ENCODE measurements at places on chromosomes 3 and 15.

GRCh38 chr3:12952343-12953200 lies 111.2 kb upstream of the RPL32 start:
- DNase-seq: no peak

DNA sequence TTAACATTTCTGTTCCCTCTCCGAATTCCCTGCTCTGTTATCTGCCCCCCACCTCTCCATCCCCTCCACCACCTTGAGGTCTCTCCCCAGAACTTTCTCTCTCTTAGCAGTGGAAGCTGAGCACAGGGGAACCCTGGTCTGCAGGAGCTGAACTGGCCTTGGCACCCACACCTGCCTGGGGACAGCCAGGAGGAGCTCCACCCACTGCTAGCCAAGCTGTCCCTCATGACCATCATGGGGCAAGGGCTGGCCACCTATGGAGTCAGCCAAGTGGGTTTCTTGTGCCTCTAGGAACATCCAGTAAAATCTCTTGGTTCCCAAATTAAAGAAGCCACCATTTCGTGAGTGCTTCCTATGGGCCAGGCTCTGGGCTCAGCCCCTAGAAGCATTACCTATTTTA lies 276.4 kb upstream of the TLE3 start:
- no peak for DNase-seq

DNA sequence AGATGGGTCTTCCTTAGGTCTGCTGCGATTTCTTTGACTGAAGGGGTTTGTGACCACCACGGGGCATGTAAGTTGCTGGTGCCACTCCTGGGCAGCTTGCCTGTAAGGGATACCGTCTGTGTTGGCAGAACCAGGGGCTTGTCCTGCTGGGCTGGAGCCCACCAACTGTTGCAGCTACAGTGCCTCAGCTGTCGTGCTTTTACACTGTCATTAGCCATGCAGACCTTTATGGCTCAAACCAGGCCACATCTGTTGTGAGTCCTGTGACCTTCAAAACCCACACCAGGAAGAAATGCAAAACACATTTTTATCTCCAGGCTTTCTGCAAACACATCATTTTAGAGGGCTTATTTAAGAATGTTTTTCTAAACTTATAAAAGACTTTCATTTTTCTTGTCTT lies 168.7 kb downstream of the PTPRG start:
- DNase-seq: no peak

DNA sequence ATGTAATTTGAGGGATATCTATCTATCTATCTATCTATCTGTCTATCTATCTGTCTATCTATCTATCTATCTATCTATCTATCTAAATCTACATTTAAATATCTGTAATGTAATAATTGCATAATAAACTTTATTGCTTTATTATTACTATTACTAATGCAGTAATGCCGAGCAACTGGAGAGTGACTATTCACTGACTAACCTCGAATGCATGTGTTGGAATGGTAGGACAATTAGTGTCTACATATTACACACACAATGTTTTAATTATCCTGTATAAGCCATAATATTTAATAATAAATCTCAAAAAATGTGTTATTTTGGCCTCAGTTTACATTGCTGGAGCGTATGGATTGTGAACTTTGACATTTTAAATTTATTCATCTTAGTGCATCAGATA lies 25.2 kb upstream of the CNTN3 start:
- no peak for DNase-seq

DNA sequence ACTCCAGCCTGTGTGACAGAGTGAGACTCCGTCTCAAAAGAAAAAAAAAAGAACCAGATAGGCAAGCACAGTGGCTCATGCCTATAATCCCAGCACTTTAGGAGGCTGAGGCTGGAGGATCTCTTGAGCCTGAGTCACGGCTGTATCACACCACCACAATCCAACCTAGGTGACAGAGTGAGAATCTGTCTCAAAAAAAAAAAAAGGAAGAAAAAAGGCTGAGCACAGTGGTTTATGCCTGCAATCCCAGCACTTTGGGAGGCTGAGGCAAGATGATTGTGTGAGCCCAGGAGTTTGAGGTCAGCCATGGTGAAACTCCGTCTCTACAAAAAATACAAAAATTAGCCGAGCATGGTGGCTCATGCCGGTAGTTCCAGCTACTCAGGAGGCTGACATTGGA lies 5.6 kb upstream of the NICN1 start:
- DNase-seq: no peak

DNA sequence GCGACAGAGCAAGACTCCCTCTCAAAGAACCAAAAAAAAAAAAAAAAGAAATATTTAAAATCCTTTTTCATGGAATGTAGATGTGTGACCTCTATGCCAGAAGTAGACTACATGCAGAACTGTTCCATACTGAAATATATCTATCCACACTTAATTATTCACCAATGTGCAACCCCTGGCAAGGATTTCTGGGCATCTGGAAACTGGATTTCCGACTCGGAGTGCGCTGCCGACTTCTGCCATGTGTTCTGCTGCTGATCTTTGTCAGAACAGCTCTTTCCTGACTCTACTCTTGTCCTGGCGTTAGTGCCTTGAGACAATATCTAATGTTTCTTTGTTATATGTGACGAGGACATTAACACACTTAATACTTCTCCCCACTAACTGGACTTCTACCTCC lies 11.7 kb downstream of the LIPH start:
- DNase-seq: no peak

- no peak for DNase-seq
Measured at GRCh38 chr15:99981191-99981647, 248.0 kb upstream of the LYSMD4 start.

DNA sequence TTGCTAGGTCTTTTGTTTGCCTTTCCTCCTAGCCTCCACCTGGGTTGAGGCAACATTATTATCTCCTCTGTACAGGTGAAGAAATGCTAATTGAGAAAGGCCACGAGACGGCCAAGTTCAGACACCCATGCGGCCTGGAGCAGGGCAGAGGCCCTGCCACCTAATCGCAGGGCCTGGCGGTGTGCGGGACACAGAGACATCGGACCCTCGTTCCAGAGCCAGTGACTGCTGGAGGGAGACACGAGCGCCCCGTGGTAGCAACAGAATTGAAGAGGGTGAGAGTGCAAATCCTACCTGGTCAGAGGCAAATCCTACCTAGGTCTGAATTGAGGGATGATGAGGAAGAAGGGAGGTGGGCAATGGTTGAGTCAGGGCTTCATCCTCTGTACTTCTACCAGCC lies 113.8 kb upstream of the MEF2A start:
- no peak for DNase-seq

GRCh38 chr3:54322354-54322753 lies 200.0 kb downstream of the CACNA2D3 start:
- no peak for DNase-seq

DNA sequence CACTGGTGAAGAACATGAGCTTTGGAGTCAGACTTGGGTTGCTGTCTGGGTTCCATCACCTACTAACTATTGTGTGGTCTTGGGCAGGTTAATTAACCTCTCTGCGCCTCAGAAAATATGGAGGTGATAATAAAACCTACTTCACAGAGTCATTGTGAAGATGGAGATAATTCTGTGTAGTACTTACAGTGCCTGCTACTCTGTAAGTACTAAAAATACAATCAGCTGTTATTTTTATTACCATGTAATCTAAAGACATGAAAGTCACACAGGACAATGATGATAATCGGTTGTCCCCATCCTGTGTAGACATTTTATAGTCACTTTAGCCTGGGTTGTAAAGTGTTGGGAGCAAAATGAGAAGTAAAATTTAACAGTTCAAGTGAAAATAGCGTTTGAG lies 334.1 kb downstream of the THSD4 start:
- DNase-seq: no peak

GRCh38 chr15:97459771-97460170 lies 500.7 kb upstream of the ARRDC4 start:
- no peak for DNase-seq

DNA sequence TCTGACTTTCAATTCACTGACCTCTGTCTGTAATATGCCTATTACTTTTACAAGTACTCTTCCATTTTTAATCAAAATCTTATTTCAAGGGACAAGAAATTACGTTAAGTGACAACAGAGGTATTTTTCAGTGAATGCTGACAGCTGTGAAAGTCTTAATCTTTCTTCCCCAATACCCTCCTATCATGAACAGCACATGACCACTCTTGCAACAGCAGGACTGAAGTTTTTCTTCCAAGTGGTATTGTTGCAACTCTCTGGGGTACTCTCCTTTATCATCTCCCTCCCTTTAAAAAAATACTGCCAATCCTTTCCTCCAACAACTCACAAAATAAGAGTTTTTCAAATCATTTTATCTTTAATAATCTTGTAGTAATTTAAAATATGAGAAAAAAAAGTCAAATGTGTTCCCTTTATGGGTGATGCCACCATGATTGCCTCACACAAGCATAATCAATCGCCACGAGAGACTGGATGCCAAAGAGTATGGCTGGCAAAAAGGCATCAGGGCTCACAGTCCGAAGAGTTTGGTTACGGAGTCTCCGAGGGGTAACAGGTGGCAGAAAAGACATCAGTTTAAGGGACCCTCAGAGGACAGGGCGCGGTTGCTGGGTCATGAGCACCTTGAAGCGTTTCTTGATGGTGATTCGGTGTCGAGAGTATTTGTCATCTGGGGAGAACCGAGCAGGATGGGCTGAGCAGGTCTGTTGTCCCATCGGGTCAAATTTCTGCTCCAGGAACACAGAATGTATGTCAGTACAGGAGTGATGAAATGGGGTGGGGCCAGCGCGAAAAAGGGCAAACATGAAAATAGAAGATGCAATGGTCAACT lies 1.3 kb downstream of the NOP10 start:
- DNase-seq: no peak

DNA sequence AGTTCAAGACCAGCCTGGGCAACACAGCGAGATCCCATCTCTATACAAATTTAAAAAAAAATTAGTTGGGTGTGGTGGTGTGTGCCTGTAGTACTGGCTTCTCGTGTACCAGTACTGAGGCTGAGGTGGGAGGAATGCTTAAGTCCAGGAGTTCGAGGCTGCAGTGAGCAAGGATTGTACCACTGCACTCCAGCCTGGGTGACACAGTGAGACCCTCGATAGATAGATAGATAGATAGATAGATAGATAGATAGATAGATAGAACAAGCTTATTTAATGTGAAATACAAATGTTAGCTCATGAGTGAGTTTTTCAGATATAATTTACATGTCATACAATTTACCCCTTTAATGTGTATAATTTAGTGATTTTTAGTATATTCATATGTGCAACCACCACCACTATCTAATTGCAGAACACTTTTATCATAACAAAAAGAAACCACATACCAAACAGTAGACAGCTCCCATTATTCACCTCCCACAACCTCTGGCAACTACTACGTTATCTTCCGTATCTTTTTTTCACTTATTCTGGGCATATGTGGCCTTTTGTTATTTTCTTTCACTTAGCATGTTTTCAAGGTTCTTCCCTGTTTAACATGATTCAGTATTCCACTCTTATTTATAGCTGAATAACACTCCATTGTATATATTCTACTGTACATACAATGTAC lies 13.1 kb upstream of the PRRT3 start:
- no peak for DNase-seq

DNA sequence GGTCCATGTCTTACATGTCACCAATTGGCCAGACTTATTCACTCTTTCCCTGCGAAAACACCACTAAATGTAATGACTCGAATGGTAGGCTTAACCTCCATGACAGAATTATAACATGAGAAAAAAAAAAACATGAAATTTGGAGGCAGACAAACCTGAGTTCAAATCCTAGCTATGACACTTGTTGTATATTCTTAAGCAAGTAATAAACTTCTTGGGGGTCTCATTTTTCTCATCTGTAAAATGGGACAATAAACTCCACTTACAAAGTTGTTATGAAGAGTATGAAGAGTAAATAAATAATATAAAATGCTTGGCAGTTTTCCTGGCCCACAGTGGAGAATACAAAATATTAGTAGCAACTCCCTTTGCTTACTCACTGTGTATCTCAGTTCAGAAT lies 11.4 kb upstream of the EIF1B start:
- no peak for DNase-seq

GRCh38 chr15:34810443-34811129 lies 15.2 kb upstream of the ACTC1 start:
- DNase-seq: no peak

GRCh38 chr3:196949285-196949619 lies 6.9 kb upstream of the NCBP2 start:
- DNase-seq: no peak

DNA sequence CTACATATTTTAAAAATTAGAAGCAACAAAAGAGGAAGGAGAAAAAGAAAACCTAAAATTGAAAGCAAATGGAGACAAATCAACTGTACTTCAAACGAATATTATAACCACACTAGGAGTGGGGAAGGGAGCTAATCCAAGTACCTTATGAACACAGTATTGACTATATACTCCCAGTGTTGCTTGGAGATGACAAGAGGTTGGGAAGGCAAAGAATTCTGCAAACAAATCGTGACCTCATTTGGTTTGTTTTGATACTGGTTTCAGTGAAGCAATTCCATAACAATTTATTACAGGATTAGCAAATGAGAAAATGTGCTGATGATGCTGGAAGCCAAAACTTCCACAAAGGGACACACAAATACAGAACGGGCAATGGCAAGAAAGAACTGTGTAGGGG lies 268.1 kb downstream of the ULK4 start:
- no peak for DNase-seq

- DNase-seq: no peak
Measured at GRCh38 chr15:48596841-48597240, 48.7 kb downstream of the FBN1 start.

DNA sequence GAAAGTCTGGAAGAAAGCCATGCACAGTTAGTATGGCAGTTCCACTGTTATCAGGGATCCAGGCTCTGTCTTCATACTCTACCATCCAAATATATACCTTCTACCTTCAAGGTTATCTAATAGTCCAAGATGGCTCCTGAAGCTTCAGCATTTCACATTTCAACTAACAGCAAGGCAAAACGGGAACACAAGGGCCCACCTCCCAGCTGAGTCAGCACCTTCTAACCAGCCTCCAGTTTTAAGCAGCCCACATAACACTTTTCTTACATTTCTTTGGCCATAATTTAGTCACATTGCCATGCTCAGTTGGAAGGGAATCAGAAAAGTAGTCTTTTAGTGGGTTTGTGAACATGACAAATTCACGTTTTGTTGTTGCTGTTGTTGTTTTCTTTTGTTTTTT lies 15.4 kb upstream of the MSL2 start:
- DNase-seq: no peak

- no peak for DNase-seq
Measured at GRCh38 chr3:189372243-189372642, 200.5 kb downstream of the TPRG1 start.

DNA sequence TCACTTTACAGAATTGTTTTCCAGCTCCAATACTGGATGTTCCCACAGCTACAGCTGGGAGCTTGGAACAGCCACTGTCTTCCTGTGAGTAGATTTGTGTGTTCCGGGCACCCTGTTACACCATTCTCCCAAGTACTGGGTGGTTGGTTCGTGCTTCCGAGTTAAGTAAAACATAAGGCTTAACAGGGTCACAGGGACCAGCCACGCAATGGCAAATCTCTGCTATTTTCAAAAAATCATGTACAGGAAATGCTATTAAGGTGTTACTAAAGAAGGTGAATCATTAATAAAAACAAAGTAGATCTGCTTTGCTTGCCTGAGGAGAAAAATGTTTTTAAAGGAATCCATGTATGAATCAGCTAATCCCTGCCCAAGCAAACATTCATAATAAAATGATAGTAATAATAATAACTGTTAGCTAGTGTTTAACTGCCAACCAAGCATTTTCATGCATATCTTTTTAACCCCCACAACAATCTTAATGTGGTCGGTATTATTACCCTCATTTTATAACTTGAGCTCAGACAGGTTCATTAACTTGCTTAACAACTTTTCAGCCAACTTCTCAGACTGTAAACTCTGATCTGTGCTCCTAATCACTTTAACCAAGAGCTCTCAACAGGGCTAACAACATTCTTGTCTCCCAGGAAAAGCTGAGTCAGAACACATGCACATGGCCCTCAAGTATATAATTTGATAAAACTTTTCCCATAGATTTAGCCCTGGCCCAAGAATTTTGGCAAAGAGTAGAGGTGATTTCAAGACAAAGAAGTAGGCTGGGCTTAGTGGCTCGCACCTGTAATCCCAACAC lies 2.7 kb upstream of the C2CD4A start:
- no peak for DNase-seq
